ENCODE measurements at places on chromosomes 2 and 18. TPM values are rescaled to one million over a fixed set of nuclear protein-coding genes. Genes with fewer than 3 reads are reported as not detected.

GRCh38 chr2:10933700-10934225 lies 22.0 kb downstream of the KCNF1 start:
- no peaks in the 10 kb centered on the region for H3K4me1 ChIP-seq
- no peaks in the 10 kb centered on the region for H3K36me3 ChIP-seq
- no peak overlapping the region for H3K4me3 ChIP-seq
- H3K27me3 ChIP-seq: peaks cover 9% of the 10 kb centered on the region

- H3K4me3 ChIP-seq: no peak overlapping the region
- H3K4me1 ChIP-seq: no peaks in the 10 kb centered on the region
- no peak for DNase-seq
- no peaks in the 10 kb centered on the region for H3K36me3 ChIP-seq
- H3K27me3 ChIP-seq: no peaks in the 10 kb centered on the region
Observed at GRCh38 chr2:41194230-41194629, 742.3 kb upstream of the SLC8A1 start.

- peaks cover 10% of the 10 kb centered on the region for H3K4me1 ChIP-seq
- no peak overlapping the region for H3K4me3 ChIP-seq
- no peaks in the 10 kb centered on the region for H3K36me3 ChIP-seq
Observed at GRCh38 chr2:71605781-71606241, 152.4 kb downstream of the DYSF start.

- peaks cover 3% of the 10 kb centered on the region for H3K27me3 ChIP-seq
- no peaks in the 10 kb centered on the region for H3K4me1 ChIP-seq
- H3K36me3 ChIP-seq: no peaks in the 10 kb centered on the region
- DNase-seq: no peak
- no peak overlapping the region for H3K27ac ChIP-seq
Observed at GRCh38 chr18:37987901-37988300, 422.3 kb upstream of the CELF4 start.

GRCh38 chr18:13545955-13546354 lies 180.4 kb downstream of the FAM210A start:
- no peak for DNase-seq
- H3K36me3 ChIP-seq: peaks cover 24% of the 10 kb centered on the region
- no peak overlapping the region for H3K4me3 ChIP-seq
- H3K27me3 ChIP-seq: no peaks in the 10 kb centered on the region

GRCh38 chr2:191436368-191437055 lies 191.3 kb downstream of the MYO1B start:
- no peaks in the 10 kb centered on the region for H3K27me3 ChIP-seq
- no peak overlapping the region for H3K4me3 ChIP-seq
- H3K27ac ChIP-seq: no peak overlapping the region
- DNase-seq: no peak

The RELCH gene
- total RNA-seq: 18.4 TPM

The GPR148 gene
- total RNA-seq: not detected

The TRAPPC8 gene
- total RNA-seq: 29.6 TPM

The MAP3K19 gene
- total RNA-seq: not detected

DNA sequence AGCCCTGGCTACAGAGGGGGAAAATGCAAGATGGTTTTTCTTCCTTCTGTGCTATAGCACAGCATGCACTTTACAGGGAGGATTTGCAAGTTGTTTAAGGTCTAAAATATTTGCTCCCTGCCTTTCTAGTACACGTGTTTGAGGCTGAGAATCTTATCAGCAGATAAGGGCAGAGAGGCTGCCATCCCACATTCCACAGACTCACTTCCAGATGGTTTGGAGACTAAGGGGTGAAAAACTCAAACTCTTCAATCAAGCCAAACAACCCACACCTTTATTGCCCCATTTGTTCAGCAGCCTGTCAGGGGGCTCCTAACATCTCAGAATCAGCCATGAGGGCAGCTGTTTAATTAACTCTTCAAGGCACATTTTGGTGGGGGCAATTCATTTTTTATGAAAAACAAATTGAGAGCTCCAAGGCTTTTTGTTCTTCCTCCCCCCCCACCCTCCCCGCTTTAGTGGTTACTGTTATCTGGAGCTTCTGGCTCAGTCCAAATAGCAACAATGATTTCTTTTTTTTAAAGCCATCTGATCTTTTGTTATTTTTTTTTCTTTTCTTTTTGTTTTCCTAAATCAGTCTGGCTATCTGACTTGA lies 242.6 kb upstream of the NT5C1B start:
- no peak overlapping the region for H3K27ac ChIP-seq
- H3K36me3 ChIP-seq: no peaks in the 10 kb centered on the region
- H3K4me1 ChIP-seq: no peaks in the 10 kb centered on the region

GRCh38 chr2:152320814-152321213 lies 14.2 kb upstream of the FMNL2 start:
- H3K27me3 ChIP-seq: peaks cover under 1% of the 10 kb centered on the region
- H3K4me3 ChIP-seq: no peak overlapping the region
- H3K4me1 ChIP-seq: no peaks in the 10 kb centered on the region
- no peak for DNase-seq
- no peak overlapping the region for H3K27ac ChIP-seq
- no peaks in the 10 kb centered on the region for H3K36me3 ChIP-seq
